ENCODE measurements at places on chromosomes 4 and X. TPM values are rescaled to one million over a fixed set of nuclear protein-coding genes. Genes with fewer than 3 reads are reported as not detected.
A peak's percentile ranks its signal among the peaks of the same experiment; 100 is the strongest.

DNA sequence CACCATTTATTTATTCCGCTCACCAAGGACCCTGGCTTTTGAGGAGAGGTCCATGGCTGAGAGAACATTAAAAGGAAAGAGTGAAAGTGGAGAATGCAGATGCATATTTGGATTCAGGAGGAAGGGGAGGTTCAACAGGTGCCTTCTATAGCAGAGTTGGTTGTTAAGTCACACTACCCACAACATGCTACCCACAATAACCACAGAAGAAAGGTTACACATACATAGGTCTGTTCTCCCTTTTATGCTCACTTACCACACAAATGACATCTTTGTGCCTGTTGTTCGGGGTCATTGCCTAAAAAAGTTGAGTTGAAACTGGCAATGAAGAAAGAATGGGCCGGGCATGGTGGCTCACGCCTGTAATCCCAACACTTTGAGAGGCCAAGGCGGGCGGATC is 587.4 kb downstream of the RPA4 start:
- no peak overlapping the region for H3K27ac ChIP-seq
- no peaks in the 10 kb centered on the region for H3K4me1 ChIP-seq
- no peak for DNase-seq
- no peaks in the 10 kb centered on the region for H3K27me3 ChIP-seq

DNA sequence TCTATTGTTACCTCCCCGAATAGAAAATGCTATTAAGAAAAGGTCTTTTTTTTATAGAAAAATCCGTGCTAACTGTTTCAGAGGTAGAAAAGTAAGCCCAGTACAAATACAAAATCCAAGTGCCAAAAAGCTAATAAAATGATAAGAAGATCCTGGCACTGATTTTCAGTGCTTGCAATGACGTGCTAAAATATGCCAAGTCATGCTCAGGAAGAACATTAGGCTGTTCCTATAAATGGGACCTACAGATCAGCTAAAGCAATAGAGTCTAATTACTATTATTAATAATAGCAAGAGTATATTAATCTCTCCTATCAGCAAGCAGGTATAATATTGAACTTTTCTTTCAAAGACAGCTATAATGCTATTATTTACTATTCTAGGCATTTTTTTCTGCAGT is 305.8 kb downstream of the PPARGC1A start:
- H3K27ac ChIP-seq, result no peak overlapping the region
- no peaks in the 10 kb centered on the region for H3K27me3 ChIP-seq
- H3K4me1 ChIP-seq, result no peaks in the 10 kb centered on the region
- DNase-seq, result no peak
- H3K4me3 ChIP-seq, result no peak overlapping the region

GRCh38 chr4:140579278-140579677 is 10.5 kb upstream of the UCP1 start:
- H3K27ac ChIP-seq, result no peak overlapping the region
- H3K4me1 ChIP-seq, result no peaks in the 10 kb centered on the region
- H3K36me3 ChIP-seq, result no peaks in the 10 kb centered on the region
- no peak overlapping the region for H3K4me3 ChIP-seq

DNA sequence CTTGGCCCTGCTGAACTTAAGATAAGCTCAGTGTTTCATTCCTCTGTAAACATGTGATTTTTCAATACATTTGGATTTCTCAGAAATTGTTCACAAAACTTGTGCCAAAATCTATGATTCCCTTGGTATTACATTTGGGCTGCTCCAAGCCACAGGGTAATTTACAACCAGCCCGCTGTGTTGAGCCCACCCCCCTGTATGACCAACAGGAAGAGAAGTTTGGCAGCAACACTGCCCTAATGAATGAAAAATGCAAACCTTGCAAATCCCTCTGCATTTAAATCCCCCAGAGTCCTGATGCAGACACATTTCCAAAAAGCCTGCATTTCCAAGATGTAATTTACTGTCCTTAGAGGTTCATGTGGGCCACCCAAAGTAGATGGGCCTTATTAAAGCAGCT is 34.1 kb upstream of the GAB1 start:
- DNase-seq, result peak; percentile 50
- H3K4me3 ChIP-seq, result no peak overlapping the region
- no peak overlapping the region for H3K27ac ChIP-seq
- no peaks in the 10 kb centered on the region for H3K36me3 ChIP-seq

Gene ZNF732
- 1.4 TPM for total RNA-seq

DNA sequence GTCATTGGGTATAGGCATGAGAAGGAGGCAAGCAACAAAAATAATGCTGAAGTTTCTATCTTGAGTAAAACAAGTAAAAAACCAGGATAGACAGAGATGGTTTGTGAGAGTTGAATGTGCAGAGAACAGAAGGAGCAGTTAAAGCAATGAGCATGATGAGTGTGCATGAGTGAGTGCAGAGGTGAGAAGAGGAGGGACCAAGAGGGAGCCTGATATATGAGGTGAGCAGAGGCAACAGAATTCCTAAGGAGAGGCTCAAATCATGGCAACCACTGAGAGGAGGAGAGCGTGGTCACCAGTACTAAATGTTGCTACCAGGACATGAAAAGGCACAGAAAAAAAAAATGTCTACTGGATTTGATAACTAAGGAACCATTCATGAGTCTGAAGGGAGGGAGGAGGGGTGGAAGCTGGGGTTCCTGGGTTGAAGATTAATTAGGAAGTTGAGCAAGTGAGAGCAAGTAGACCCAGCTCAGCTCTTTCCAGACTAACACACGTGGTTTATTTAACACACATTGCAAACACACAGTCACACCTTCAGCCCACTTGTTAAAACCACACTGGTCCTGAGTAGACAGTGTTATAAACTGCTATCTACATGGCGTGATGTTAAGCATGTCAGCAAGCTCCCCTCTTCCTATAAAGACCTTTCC is 69.0 kb upstream of the IQCM start:
- no peaks in the 10 kb centered on the region for H3K36me3 ChIP-seq
- peaks cover 11% of the 10 kb centered on the region for H3K4me1 ChIP-seq
- no peak overlapping the region for H3K4me3 ChIP-seq
- H3K27me3 ChIP-seq, result no peaks in the 10 kb centered on the region

Gene GPM6B
- total RNA-seq, result 21.5 TPM

- H3K27me3 ChIP-seq, result no peaks in the 10 kb centered on the region
- H3K27ac ChIP-seq, result peak overlapping the region; percentile 14
- no peak for DNase-seq
- H3K36me3 ChIP-seq, result peaks cover 22% of the 10 kb centered on the region
Measured at GRCh38 chr4:143188136-143189088, 3.7 kb downstream of the USP38 start.

GRCh38 chr4:2818351-2818939 is 25.2 kb upstream of the ADD1 start:
- peak overlapping the region; percentile 42 for H3K27ac ChIP-seq
- H3K27me3 ChIP-seq, result no peaks in the 10 kb centered on the region
- peak overlapping the region; percentile 71 for H3K4me3 ChIP-seq
- peaks cover 2% of the 10 kb centered on the region for H3K36me3 ChIP-seq
- DNase-seq, result no peak
